ENCODE measurements at places on chromosomes 5 and 9.
A peak's percentile ranks its signal among the peaks of the same experiment; 100 is the strongest.

- DNase-seq, result no peak
Measured at GRCh38 chr5:167888393-167888792, 403.1 kb upstream of the WWC1 start.

DNA sequence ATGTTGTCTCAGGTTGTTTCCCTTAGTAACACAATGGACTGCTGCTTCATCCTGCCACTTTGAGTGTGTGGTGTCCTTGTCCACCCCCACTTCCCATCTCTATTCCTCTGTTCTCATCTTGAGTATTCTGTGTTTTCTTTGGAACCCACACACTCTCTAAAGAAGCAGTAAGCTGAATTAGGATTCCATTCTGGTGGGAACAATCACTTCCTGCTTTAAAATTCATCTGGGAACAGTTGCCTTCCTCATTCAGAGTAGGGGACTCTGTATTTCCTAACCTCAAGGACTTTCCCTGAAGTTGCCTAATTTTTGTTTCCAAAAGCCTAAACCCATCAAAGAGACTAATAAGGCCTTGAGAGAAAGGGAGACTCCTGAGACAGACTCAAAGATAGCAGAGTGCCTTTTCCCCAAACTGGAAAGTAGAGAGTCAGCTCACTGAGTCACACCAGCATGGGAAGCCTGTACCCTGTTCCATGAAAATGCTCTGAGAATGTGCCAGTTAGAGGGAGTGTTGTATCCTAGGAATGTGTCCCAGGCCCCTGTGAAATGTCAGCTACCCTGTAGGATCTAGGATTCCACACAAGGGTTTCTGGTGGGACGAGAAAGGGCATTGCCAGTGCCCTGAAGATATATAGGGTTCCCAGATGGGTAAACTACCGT lies 63.6 kb downstream of the CCDC192 start:
- DNase-seq, result no peak

GRCh38 chr5:74148321-74148720 lies 492.2 kb downstream of the ENC1 start:
- no peak for DNase-seq

- no peak for DNase-seq
Measured at GRCh38 chr5:1926471-1927341, 44.0 kb upstream of the IRX4 start.

DNA sequence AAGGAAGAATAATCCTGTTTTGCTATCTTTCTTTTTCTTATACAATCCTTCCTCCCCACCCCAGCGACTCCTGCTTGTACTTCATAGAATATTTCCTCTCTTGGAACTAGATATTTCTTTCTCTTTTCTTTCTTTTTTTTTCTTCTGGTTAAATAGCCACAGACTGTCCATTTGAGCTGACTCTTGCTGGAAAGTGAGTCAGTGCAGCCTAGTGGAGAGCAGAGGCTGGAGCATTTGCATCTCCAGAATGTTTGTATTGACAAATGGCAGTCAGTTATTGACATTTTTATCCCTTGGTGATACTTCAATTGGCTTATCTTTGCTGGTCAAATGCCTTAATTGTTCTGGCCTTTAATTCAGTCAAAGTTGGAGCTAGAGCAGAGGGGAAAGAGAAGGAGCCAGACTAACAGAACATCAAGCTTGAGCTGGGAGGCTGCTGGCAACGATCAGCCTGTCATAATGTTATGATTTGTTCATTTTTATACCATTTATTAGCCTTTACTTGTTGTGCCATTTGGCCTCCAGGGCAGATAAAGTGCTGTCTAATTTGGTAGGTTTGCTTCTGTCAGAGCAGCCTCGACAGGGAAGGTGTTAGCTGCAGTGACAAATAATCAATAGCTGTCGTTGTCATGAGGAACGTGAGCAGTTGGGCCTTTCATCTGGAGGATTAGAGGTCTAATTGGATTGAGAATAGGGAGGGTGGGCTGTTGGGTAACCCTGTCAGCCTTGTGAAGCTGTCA lies 69.0 kb downstream of the INVS start:
- no peak for DNase-seq

DNA sequence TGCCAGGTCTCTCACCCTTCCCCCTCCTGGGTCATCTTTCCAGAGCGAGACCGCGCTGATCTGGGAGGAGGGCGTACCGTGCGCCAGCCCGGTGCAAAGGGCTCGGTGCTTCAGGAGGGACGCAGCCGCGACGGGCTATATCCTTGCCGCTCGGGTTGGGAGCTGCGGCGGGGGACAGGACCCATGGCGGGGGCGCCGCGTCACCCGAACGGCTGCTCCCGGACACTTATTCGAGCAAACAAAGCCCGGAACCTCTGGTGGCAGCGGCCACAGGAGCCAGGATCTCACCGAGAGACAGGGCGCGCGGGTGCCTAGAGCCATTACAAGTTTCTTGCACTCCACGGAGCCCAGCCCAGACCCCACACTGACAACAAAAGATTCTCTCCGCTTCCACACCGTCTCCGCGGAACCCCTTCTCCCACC lies 1.3 kb downstream of the SEMA6A start:
- DNase-seq, result peak; percentile 56

DNA sequence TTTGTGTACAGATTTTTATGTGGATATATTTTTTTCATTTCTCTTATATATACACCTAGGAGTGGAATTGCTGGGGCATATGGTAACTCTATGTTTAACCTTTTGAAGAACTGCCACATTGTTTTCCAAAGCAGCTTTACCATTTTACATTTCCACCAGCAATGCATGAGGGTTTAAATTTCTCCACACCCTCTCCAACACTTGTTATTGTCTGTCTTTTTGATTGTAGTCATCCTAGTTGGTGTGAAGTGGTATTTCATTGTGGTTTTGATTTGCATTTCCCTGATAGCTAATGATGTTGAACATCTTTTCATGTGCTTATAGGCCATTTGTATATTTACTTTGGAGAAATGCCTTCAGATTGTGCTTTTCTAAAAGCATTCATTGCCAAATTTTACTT lies 39.1 kb downstream of the YTHDC2 start:
- DNase-seq, result no peak

DNA sequence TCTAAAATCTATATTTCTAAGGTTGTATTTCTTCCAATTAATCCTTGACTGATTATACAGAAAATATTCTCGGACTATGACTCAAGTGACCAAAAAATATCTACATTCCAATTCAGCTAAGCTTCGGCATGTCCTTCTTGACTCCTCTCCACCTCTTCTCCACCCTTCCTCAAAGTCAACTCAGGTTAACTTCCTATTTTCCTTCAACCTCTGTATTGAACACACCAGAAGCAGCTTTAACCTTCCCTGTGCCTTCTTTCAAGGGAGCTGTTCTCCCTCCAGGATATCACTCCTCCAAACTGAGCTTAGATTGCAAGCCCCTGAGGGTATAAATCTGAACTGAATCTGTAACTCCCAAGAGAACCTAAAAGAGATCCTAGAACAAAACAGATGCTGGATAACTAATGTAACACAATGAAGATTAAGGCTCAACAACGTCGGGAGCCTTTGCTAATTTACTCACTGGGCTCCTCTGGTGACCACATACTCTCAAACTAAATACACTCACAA lies 1.1 kb downstream of the SLCO4C1 start:
- peak; percentile 61 for DNase-seq

DNA sequence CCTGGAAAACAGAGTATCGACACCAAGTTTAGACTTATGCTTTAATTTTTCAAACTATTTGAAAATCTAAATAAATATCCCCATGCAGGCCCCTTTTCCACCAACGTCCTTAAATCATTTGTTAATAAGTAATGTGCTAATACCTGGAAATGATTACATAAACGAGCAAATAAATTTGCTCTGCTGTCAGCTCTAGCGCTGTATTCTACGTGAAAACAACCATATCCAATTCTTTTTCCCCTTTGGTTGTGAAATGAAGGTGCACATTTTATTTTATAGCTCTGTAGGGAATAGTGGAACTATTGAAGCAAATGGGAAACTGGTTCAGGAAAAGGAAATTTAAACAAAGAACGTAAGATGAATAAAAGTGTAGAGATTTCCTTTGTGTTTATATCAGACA lies 137.7 kb upstream of the ZNF608 start:
- DNase-seq, result no peak

GRCh38 chr9:73183917-73184861 lies 32.5 kb downstream of the ANXA1 start:
- no peak for DNase-seq

GRCh38 chr5:58394339-58394738 lies 65.5 kb downstream of the PLK2 start:
- DNase-seq, result no peak

DNA sequence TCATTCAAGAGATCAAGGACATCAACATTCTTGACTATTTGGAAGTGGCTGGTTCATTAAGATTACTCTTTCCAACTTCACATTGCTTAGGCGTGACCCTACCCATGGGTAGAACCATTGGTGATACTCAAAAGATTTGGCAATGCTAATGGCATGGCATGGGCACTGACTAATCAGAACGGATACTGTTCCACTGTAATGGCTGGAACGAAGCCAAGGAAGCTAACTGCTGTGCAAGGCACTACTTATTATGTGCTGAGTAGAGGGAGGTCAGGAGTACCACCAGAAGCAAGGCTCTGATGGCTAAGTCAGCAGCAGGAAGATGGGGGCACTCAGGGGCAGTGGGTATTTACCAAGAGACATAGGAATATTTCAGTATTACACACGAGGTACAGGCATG lies 31.9 kb downstream of the GNA14 start:
- no peak for DNase-seq

DNA sequence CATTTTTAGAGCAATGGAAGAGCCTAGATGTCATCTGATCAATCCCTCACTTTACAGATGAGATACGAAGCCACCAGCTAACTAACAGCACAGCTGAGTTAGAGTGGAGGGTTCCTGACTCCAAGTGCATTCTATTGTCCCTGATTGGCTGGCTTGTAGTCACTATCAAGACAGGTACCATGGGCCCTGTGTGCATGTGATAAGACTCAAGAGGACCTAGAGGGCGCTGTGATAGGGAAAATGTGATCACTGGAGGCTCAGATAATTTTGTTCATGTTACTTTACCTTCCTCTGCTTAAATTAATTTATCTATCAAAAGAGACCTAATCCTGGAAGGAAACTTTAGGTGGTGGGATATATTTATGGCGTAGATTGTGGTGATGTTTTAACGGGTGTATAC lies 19.5 kb upstream of the SNAPC3 start:
- DNase-seq, result peak; percentile 10

DNA sequence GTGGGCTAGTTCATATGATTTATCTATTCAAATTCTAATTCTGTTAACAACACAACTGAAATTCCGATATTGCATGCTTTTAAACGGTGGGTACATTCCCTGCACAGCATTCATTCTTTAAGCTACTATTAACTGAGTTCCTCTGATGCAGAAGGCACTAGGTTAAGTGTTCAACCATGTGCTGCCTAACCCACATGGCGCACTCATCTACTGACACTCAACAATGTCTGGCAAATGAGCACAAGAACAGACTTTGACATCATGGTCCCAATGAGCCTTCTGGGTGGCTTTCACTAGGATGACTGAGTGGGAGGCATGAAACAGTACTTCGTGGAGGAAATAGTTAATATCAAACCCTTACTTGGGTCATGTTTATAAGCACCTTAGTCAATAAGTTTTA lies 10.2 kb downstream of the NREP start:
- no peak for DNase-seq

GRCh38 chr5:115336201-115336720 lies 39.8 kb upstream of the CCDC112 start:
- no peak for DNase-seq

DNA sequence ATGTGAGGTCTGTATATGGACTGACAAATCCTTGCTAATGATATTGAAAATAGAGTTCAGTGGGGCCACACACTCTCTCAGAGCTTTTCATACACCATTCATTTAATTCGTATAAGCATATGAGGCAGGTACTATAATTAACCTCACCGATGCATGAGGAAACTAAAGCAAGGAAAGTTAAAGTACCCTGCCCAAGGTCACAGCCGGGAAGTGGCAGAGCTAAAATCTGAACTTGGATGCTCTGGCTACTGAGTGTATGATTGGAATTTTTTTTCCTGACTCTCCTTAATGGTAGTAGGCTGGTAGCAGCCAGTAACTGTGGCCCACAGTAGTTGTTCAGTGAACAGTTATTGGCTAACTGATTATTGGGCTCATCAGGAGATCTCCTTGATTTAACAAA lies 135.3 kb downstream of the NUDT12 start:
- no peak for DNase-seq

- no peak for DNase-seq
Measured at GRCh38 chr5:137563646-137564397, 64.7 kb upstream of the SPOCK1 start.

DNA sequence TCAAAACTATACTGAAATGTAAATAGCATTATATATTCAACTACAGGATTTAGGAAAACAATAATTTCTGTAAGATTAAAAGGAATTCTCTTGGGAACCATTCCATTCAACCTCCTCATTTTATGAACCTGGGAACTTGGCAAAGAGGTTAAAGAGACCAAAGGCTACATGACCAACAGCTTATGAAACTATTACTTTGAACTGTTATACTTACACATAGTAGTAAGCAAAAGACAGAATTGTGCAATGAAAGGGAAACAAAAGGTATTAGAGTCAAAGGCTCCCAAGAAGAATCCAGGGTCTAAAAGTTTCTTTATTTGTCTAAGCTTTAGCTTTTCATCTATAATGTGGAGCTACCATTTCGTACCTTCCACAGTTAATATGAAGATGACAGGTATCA lies 7.2 kb downstream of the C9orf72 start:
- no peak for DNase-seq

DNA sequence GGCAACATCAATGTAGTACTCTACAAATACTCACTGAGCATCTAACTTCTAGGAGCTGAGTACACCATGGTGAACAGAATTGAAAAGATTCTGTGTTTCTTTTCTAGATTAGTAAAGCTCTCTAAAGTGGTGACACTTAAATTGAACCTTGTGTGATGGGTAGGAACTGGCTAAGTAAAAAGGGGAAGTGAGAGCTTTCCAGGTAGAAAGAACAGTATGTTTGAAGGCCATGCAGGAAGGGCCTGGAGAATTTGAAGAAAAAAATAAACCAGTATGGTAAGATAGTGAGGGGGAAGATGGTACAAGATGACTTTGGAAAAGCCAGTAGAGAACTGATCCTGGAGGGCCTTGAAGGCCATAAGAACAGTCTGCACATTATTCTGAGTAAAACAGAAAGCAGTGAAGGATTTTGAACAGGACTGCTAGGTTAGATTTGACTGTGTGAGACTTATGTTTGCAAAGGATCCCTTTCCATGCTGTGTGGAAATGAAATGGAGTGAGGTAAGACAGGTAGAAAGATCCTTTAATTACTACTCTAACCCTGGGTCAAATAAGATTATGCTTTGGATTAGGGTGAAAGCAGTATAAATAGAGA lies 46.7 kb upstream of the UBQLN1 start:
- no peak for DNase-seq

All from ELF-1 (cell line).